Type B pancreatic cell (in vitro differentiated cells): ENCODE measurements at places on chromosomes 7 and 10. TPM values are rescaled to one million over a fixed set of nuclear protein-coding genes. Genes with fewer than 3 reads are reported as not detected.

Gene SSC4D
- 1.7 and 4.9 TPM in 2 replicates for total RNA-seq

Gene PRLHR
- total RNA-seq, result 2.6 and 3.3 TPM in 2 replicates

GRCh38 chr10:124624895-124625294 lies 119.3 kb downstream of the FAM53B start:
- DNase-seq, result no peak

DNA sequence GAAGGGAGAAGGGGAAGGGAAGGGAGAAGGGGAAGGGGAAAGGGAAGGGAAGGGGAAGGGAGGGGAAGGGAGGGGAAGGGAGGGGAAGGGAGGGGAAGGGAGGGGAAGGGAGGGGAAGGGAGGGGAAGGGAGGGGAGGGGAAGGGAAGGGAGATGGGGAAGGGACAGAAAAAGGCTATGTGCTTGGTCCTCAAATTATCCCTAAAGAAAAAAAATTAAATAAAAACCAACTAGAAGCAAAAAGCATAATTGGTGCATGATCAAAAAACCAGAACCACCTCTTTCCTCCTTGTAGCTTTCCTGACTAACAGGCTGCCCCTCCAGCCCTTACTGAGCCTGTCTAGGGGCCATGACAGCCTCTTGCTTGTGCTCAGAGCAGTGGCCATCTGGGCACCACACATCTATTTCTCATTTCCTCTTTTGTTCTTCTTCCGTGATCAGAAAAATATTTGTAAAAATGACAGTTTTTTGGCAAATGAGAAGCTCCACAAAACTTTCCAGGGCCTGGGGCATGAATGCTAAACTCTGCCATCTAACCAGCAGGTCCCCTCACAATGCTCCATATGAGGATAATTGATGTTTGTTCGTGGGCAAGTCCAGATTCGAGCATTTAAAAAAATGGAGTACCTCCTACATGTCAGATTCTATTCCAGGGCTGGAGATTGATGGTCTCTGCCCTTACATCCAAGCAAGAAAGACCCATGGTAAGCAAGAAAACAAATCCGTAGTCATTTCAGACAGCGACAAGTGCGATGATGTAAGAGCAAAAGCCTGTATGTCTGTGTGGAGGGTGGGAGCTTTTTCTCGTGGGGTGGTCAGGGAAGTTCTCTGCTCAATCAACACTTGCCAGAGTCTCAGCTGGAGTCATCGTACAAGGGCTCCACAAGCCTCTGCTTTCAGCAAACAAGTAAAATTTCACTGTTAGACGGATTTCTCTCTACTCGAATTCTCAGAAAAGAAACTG lies 320.9 kb downstream of the WDR11 start:
- no peak for DNase-seq

- no peak for DNase-seq
These were observed 1.3 kb downstream of the TSPAN13 start for GRCh38 chr7:16754856-16755317.

Gene LRRC61
- 13.0 and 17.7 TPM in 2 replicates for total RNA-seq

DNA sequence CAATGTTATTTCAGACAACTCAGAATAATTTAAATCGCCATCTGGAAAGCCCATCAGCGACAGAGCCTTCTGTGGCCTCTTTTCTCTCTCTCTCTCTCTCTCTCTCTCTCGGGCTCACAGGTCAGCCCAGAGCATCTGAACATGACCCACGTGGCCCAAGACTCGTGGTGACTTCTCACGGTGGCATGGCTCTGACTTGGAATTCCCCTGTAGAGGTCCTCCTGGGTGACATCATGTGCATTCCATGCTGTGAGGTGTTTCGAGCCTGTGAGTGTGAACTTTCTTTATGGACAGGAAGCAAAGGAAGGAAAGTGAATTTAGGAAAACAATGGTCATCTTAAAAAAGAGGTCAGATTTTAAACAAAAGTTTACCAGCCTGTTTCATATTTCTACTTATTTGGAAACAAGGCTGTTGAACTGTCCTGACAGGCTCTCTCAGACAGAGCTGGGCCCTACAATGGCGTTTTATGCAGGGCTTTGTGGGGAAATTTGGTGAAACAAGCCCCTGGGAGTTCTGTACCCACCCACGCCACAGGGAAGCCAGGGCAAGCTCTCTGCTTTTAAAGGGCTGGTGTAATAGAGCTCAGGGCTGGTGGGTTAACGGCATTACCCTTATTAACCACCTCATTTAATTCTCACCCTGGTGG lies 359.7 kb upstream of the ZNF32 start:
- DNase-seq, result no peak

- no peak for DNase-seq
These were observed 326.6 kb downstream of the ADARB2 start for GRCh38 chr10:1410469-1411395.

Gene WIPF3
- total RNA-seq, result 1.7 TPM in 2 replicates

- DNase-seq, result no peak
These were observed 19.1 kb downstream of the ADAM12 start for GRCh38 chr10:126369125-126369710.

Gene PRKG1
- 7.4 and 12.3 TPM in 2 replicates for total RNA-seq

Gene SNX8
- 29.1 and 40.6 TPM in 2 replicates for total RNA-seq
